GM12864 (cell line): ENCODE measurements at places on chromosomes 13 and 19.

GRCh38 chr19:40609561-40610395, 8.6 kb downstream of the LTBP4 start:
- peak; percentile 79 for DNase-seq

DNA sequence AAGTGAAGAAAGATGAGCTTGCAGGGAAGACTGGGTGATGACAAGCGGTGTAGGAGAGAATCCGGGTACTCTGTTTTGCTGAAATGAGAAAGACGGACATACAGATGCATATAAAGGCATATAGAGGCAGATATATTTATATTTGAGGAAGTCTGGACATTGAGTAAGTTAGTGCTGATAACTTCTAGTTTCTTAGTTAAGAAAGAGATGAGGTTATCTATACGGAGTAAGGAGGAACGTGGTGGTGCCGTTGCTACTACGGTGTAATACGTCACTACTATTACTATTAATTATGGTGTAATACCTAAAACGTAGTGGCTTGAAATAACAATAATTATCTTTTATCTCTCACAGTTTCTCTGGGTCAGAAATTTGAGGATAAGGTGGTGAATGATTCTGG, 9.8 kb upstream of the CPB2 start:
- DNase-seq: no peak

GRCh38 chr13:25862156-25862555, 189.7 kb downstream of the SHISA2 start:
- no peak for DNase-seq

DNA sequence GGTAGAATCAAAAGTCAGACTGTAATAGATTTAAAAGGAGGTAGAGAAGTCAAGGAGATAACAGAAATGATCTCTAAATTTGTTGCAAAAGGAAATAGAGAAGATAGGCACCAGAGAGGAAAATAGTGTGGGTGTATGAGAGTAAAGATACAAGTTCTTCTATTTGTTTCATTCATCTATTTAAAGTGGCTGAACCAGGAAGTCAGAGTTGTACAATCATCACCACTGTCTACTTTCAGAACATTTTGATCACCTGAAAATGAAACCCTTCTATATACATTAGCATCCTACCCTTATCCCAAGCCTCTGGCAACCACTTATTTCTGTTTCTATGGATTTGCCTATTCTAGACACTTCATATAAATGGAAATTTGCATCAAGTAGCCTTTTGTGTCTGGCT, 36.7 kb downstream of the INTS6 start:
- no peak for DNase-seq

GRCh38 chr19:1101337-1101698, 2.5 kb upstream of the GPX4 start:
- no peak for DNase-seq

DNA sequence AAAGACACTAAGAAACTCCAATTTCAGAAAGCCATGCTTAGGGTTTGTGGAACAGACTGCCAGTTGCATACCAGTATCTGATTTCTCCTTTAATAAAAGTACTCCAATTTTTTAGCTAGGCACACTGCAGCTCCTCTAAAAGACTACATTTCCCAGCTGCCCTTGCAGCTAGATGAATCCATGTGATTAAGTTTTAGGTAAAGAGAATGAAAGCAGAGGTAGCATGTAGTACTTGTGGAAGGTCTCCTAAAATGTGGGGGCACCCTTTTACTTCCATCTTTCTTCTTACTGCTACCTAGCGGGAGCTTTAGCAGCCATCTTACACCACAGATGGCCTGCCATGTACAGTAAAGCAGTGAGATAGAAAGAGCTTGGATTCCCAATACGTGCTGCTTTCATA, 33.0 kb upstream of the TSC22D1 start:
- DNase-seq: no peak

GRCh38 chr13:28559636-28560259, 64.8 kb upstream of the FLT1 start:
- DNase-seq: no peak

GRCh38 chr13:47420568-47420967, 523.7 kb upstream of the HTR2A start:
- no peak for DNase-seq

GRCh38 chr13:79662882-79663281, 181.9 kb downstream of the NDFIP2 start:
- DNase-seq: no peak

GRCh38 chr13:51192348-51192747, 29.9 kb upstream of the FAM124A start:
- DNase-seq: no peak

DNA sequence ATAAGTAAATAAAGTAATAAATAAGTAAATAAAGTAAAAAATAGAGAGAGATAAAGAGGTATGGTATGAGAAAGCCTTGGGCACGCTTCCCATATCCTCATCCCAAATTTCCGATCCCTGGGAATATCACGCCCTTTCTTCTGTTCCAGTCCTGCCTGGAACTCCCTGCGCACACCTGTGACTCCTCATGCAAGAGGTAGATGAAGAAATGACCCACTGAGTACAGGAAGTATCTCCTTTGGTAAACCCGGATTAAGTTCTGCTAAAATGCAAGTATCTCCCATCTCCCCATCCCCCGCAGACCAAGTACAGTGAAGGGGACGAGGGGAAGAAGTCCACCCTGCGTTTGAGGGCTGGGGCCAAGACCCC, 399 bp upstream of the ZNF136 start:
- DNase-seq: no peak

GRCh38 chr19:8615813-8616596, 5.5 kb upstream of the ADAMTS10 start:
- no peak for DNase-seq
